ENCODE measurements at places on chromosomes 13 and 19. TPM values are rescaled to one million over a fixed set of nuclear protein-coding genes. Genes with fewer than 3 reads are reported as not detected.

GPR4 gene
- total RNA-seq: not detected

KLF1 gene
- 0.89 TPM for total RNA-seq

PSG6 gene
- not detected for total RNA-seq

ERICH6B gene
- total RNA-seq: not detected

PPM1N gene
- total RNA-seq: 3.6 TPM

DNA sequence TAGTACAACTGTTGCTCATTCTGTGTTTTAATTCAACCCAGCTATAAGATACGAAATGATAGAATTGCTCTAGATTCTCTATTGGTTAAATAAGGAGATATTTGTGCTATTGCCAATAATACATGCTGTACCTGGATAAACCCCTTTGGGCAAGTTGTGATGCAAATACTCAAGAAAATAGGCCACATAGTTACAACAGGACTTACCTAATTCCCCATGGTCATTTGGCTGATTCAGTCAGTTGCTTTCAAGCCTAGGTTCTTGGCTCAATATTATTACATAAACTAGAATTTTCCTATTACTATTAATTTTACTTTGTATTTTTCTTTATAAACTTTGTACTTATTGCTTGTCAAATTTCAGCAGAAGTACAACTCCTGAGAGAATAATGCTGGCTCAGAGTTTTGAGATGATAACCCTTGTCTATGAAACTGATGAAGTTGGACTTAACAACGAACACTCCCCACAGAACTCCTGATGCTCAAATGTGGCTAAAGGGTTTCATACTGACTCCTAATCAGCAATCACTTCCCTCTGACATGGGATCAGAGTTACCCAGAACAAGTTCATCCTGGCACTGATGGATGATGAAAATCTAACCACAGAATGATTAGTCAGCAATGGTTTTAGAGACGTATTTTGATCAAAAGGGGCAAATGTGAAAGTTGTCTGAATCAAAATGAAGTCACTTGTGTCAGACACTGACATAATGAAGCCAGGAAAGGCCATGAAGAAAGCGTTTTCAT, 221.1 kb downstream of the ITGBL1 start:
- peaks cover 5% of the 10 kb centered on the region for H3K27me3 ChIP-seq
- H3K4me3 ChIP-seq: no peak overlapping the region
- no peak for DNase-seq
- no peak overlapping the region for H3K27ac ChIP-seq

DNA sequence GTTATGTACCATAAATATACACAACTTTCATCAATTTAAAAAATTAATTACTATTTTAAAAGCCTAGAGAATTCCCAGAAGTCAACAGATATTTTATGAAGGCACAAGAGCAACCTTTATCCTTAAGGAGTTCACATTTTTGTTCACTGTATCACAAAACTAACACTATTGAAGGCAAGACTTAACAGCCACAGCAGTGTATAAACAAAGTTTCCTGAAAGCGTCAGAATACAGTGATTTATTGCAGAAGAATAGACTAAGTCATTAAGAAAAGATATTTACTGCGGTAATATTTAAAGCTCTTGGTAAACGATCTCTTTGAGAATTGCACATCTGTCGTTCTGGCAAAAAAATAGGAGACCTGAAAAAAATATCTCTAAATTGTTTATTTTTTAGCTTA, 419.3 kb upstream of the NBEA start:
- no peak for DNase-seq
- no peak overlapping the region for H3K27ac ChIP-seq
- H3K4me3 ChIP-seq: no peak overlapping the region
- H3K4me1 ChIP-seq: no peaks in the 10 kb centered on the region

GRCh38 chr19:12749938-12750521, 1.6 kb upstream of the BEST2 start:
- peaks cover 8% of the 10 kb centered on the region for H3K27me3 ChIP-seq
- no peak for DNase-seq
- H3K27ac ChIP-seq: no peak overlapping the region
- H3K36me3 ChIP-seq: peaks cover 12% of the 10 kb centered on the region
- H3K4me3 ChIP-seq: peak overlapping the region; percentile 9

- H3K4me3 ChIP-seq: no peak overlapping the region
- H3K27me3 ChIP-seq: no peaks in the 10 kb centered on the region
- H3K36me3 ChIP-seq: no peaks in the 10 kb centered on the region
- H3K4me1 ChIP-seq: peaks cover 14% of the 10 kb centered on the region
Observed at GRCh38 chr19:15120135-15121026, 13.2 kb downstream of the SYDE1 start.

DNA sequence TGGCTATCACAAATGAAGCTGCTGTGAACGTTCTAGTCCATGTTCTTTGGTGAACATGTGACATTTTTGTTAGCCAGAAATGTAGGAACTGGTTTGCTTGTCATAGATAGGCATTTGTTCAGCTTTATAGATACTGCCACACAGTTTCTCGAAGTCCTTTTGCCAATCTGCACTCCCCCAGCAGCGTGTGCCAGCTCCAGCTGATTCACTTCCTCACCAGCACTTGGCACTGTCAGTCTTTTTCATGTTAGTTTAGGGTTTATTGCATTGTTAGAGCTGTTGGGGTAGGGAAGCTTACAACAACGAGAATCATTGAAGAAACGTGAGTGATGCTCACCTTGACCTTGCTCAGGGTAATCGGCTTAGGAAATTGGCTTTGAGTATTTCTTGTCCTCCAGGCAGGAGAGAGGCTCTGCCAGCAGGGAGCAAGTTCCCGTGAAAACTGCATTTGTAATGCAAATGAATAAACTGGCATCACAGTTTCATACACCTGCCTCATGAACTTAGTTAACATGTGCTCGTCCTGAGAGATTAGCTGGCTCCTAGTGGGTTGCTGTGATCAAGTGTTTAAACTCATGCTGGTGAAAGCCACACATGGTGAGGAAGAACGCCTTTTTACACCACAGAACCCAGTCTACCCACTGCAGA, 83.9 kb downstream of the ING1 start:
- no peak overlapping the region for H3K27ac ChIP-seq
- DNase-seq: no peak
- H3K27me3 ChIP-seq: peaks cover 52% of the 10 kb centered on the region
- peaks cover 4% of the 10 kb centered on the region for H3K36me3 ChIP-seq

DNA sequence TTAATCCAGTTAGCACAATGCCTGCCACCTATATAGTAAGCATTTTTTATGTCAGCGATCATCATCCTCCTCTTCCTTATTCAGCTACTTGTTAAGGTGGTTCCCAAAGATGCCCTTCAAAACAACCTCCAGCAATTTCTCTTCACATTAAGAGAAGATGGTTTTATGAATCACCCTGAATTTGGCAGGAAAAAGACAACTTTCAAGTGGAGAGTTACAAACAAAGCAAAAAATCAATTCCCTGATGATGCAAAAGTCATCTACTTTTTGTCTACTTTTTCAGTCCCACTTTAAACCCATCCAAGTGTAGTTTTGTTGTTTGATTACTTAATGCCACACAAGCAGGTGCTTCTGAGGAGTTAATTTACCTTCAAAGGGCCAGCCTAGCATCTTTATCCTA, 139.1 kb upstream of the SERP2 start:
- peaks cover 14% of the 10 kb centered on the region for H3K4me1 ChIP-seq
- H3K4me3 ChIP-seq: no peak overlapping the region
- no peak overlapping the region for H3K27ac ChIP-seq
- DNase-seq: no peak
- H3K36me3 ChIP-seq: no peaks in the 10 kb centered on the region

- no peak for DNase-seq
- H3K36me3 ChIP-seq: peaks cover 54% of the 10 kb centered on the region
- no peaks in the 10 kb centered on the region for H3K4me1 ChIP-seq
- H3K27me3 ChIP-seq: no peaks in the 10 kb centered on the region
- no peak overlapping the region for H3K4me3 ChIP-seq
Observed at GRCh38 chr19:36819130-36819630, 19.0 kb downstream of the ZNF790 start.

- no peak for DNase-seq
- no peaks in the 10 kb centered on the region for H3K27me3 ChIP-seq
- no peak overlapping the region for H3K27ac ChIP-seq
- H3K4me1 ChIP-seq: peaks cover 4% of the 10 kb centered on the region
- H3K4me3 ChIP-seq: no peak overlapping the region
Observed at GRCh38 chr13:34161931-34162543, 344.1 kb downstream of the RFC3 start.

- DNase-seq: no peak
- H3K27me3 ChIP-seq: peaks cover 26% of the 10 kb centered on the region
- no peak overlapping the region for H3K27ac ChIP-seq
- no peaks in the 10 kb centered on the region for H3K4me1 ChIP-seq
Observed at GRCh38 chr13:102369302-102369701, 32.5 kb downstream of the FGF14 start.

Measured in natural killer cell treated with Interleukin-12 subunit alpha and Interleukin-12 subunit beta and Interleukin-15 and Interleukin-18, amount 100 ng/mL, for 72 hours (primary cell).